ENCODE measurements at places on chromosomes 6 and 20. TPM values are rescaled to one million over a fixed set of nuclear protein-coding genes. Genes with fewer than 3 reads are reported as not detected.

The FAM162B gene
- total RNA-seq = not detected

The CLVS2 gene
- total RNA-seq = not detected

The MYBL2 gene
- total RNA-seq = 76.9 TPM

The TRIM26 gene
- 46.2 TPM for total RNA-seq

The HINT3 gene
- total RNA-seq = 22.8 TPM

The HLA-DRB1 gene
- not detected for total RNA-seq

The GTSF1L gene
- not detected for total RNA-seq

The TAAR6 gene
- total RNA-seq = not detected

The TINAG gene
- total RNA-seq = not detected

The WFDC2 gene
- not detected for total RNA-seq

The PHACTR1 gene
- not detected for total RNA-seq

The NKX2-2 gene
- not detected for total RNA-seq

The HMGN4 gene
- total RNA-seq = 79.1 TPM

The PARD6B gene
- 26.6 TPM for total RNA-seq

The IL17F gene
- total RNA-seq = not detected

The ATP6V1G2 gene
- total RNA-seq = not detected

The CLDN20 gene
- not detected for total RNA-seq

The MYH7B gene
- total RNA-seq = 0.18 TPM

The HAO1 gene
- not detected for total RNA-seq

The HLA-DQB1 gene
- not detected for total RNA-seq

The DEF6 gene
- 10.0 TPM for total RNA-seq

The ADGRG6 gene
- total RNA-seq = 83.6 TPM

The RRBP1 gene
- 222 TPM for total RNA-seq

The SNAP25 gene
- not detected for total RNA-seq

The DEFB132 gene
- total RNA-seq = not detected

The FAM83C gene
- 0.07 TPM for total RNA-seq

Data from HepG2 (cell line).